ENCODE measurements at places on chromosomes 16 and 17.

DNA sequence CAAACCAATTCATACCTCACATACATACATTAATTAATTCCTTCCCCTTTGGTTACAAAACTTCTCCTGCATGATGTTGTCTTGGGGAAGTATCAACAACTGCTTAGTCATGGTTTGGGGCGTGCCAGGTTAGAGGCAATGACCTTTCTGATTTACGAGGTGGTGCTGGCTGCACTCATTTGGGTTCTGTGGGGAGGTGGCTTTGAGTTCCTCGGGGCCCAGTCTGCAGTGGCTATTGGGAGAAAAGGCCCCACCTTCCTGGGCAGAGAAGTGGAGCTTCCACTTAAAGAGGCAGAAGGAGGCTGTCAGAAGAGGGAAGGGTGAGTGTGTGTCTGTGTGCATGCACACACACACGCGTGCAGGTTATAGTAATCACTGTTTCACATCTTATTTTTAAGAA, 10.2 kb upstream of the ETV4 start:
- peak; percentile 71 for DNase-seq

- no peak for DNase-seq
Measured at GRCh38 chr16:86939609-86940008, 361.3 kb downstream of the FOXL1 start.

DNA sequence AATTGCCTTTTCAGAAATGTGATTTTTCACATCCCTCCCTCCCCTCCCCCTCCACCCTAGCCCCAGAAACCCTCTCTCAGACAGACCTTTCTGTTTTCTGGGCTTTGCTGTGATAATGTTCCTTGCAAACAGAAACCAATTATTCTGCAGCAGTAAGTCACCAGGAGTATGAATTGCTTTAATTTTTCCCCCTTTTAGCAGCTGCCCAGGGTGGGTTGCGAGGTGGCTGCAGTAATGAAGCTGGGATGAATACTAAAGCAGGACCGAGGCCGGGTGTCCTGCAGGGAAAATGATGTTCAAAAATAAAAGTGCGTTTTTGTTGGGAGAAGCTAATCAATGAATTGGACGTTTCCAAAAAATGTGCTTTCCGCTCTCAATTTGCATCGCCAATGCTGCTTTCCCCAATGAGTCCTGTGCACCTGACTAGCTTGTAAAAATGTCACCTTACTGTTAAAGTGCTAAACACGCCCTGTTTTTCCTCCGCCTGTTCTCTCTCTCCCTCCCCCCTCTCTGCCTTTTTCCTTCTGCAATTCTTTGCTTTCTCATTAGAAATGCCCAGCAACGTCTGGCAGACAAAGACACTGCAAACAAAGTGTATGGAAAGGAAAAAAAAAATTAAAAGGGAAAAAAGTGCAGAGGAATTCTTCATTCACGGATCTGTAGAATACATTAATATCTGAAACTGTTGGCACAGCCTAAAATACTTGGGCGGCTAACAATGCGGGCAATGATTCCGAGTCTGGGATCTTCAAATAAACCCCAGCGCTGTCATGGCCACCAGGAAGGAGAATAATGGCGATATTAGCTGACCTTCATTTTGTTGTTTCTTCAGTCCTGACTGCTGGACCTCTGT, 244.1 kb downstream of the STX8 start:
- DNase-seq, result no peak

DNA sequence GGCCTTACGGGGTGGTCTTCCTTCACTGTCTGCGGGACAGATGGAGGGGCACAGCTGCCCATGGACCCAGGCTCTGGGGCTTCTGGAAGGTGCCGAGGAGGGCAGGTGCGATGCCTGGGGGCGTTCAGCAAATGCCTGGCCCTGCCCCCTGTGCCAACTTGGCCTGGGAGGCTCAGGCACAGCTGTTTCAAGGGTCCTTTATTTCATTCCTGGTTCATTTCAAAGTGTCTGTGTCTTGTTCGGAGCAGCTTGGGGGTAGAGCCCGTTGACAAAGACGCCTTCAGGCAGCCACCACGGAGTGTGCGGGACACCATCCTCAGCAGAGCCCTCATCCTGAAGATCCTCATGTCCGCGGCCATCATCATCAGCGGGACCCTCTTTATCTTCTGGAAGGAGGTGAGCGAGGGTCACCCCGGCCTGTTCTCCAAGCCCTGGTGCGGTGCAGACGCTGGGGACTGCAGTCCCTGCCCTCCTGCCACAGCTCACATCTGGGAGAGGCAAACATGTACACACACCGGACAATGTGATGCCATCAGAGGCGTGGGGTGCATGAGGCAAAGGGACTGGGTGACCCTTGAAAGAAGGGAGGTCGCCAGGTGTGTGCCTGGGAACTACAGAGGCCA, 43.9 kb downstream of the MEAK7 start:
- no peak for DNase-seq

DNA sequence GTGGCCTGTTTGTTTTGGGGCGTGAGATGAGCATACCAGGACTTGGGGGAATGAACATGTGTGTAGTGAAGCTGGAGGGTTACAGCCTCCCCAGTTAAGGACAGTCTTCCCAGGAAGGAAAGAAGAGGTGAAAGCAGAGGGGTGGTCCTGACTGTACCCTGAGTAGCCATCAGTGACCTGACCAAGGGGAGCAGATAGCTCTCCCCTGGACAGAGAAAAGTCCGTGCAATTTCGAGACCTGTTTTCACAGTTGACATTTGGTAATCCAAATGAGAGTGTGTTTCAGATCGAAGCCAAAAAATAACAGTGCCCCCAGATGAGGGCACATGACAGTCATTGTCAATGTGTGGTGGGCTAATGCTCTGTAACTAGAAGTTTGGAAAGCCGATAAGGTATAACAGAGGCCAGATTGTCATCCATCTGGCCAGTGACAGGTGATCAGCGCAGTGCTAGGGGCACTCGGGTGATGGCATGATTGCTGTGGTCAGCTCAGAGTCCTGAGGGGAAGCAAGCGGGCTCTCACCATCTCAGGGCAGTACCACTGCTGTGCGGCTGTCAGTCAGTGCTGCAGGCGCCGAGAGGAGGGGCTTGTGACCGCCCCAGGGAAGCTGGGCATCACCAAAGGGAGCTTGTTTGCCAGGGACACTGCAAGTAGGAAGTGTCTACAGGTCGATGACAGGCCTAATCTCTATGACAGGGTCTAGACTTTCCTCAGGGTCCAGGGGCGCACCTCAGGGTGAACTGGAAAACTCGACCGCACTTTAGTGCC, 1.1 kb upstream of the NME2 start:
- no peak for DNase-seq

GRCh38 chr17:63150490-63150889, 184.5 kb downstream of the TANC2 start:
- no peak for DNase-seq

- DNase-seq, result no peak
Measured at GRCh38 chr17:45451131-45451530, 18.5 kb upstream of the ARHGAP27 start.

- no peak for DNase-seq
Measured at GRCh38 chr16:18050777-18051176, 285.8 kb downstream of the NPIPA8 start.

DNA sequence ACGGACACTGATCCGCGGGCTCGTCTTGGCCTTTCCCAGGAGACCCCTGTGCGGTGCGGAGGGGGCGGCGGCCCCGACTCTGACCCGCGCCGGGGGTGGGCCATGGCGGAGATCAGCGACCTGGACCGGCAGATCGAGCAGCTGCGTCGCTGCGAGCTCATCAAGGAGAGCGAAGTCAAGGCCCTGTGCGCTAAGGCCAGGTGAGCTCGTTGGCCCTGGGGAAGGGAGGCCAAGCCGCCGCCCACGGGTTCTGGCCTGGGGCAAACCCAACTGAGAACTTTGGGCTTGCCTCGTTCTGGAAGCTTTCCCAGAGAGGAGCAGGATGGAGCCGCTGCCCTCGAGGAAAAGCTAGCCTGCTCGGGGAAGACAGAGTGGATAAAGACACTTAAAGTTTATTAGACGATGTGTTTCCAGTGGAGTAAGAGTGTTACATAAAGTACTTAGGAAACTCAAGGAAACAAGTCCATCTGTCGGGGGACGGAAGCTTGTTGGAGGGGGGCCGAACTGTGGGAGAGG, 540 bp downstream of the PPP4C start:
- no peak for DNase-seq

GRCh38 chr17:72732893-72733618, 359.4 kb downstream of the SLC39A11 start:
- no peak for DNase-seq

GRCh38 chr16:53925107-53925410, 221.1 kb downstream of the FTO start:
- no peak for DNase-seq

- no peak for DNase-seq
Measured at GRCh38 chr16:30996324-30996984, 11.4 kb downstream of the HSD3B7 start.

GRCh38 chr17:15931394-15931793, 13.5 kb upstream of the ADORA2B start:
- DNase-seq, result no peak

DNA sequence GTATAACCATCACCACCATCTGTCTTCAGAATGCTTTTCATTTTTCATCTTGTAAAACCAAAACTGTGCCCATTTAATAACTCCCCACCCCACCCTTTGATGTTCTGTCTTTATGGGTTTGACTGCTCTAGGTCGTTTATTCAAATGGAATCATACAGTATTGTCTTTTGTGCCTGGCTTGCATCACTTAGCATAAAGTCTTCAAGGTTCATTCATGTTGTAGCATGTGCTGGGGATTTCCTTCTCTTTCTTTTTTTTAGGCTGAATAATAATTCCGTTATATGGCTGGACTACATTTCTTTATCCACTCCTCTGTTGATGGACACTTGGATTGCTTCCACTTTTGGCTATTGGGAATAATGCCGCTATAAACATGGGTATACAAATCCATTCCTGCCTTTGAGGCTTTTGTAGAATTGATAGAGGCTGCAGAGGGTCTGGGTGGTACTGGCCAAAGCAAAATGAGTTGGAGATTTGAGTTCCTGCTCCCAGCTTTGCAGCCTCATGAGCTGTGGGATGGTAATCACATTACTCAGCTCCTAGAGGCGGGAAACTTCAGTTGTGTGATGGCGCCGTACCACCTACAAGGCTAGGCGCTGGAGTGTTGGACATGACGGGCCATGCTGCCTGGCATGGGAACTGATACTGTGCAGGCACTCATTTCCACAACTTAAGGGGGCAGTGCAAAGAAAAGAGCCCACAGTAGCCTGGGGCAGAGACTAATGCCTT, 64.8 kb downstream of the CLEC16A start:
- DNase-seq, result no peak

DNA sequence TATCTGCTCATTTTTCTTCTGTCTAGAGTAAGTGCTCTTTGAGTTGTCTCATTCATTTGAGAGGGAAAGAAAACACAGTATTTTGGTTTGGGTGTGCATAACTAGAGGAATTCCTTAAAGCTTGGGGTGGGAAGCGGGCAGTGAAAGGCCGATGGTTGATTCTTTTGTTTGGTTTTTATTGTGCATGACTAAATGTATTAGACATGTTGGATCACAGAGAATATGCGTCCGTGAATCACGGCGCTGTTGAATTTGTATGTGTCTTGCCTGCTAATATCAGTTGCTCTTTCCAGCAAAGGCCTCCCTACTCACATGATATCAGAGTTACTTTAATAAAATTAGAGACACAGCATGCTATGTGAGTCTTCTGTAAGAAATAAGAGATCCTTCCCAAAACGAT, 180.0 kb downstream of the CHD9NB start:
- no peak for DNase-seq

- DNase-seq, result no peak
Measured at GRCh38 chr17:49089094-49089493, 43.5 kb upstream of the B4GALNT2 start.

Data from fibroblast of skin of abdomen (primary cell).